Endodermal cell (in vitro differentiated cells): ENCODE measurements at places on chromosomes 5 and 9. TPM values are rescaled to one million over a fixed set of nuclear protein-coding genes. Genes with fewer than 3 reads are reported as not detected.

AFF4 gene
- 98.5 and 107 TPM in 2 replicates for total RNA-seq

SLC34A3 gene
- total RNA-seq, result 0.15 to 0.33 TPM (median 0.17 TPM) in 3 replicates

SPRY4 gene
- total RNA-seq, result 157 and 164 TPM in 2 replicates

MARCHF11 gene
- 18.6 and 19.9 TPM in 2 replicates for total RNA-seq

PRKACG gene
- not detected in 2 replicates for total RNA-seq

RNF183 gene
- 0.48 TPM in 1 of 2 replicates, not detected in the other for total RNA-seq

SPINK1 gene
- total RNA-seq, result not detected in 3 replicates

MUSK gene
- not detected in 3 replicates for total RNA-seq

RAI14 gene
- total RNA-seq, result 27.6 to 66.6 TPM (median 65.8 TPM) in 3 replicates

MCC gene
- 139 to 195 TPM (median 187 TPM) in 3 replicates for total RNA-seq

C5orf46 gene
- not detected in 2 replicates for total RNA-seq

EGFL7 gene
- 31.5 to 40.0 TPM (median 31.9 TPM) in 3 replicates for total RNA-seq

NEUROG1 gene
- total RNA-seq, result not detected in 2 replicates

PCDHA3 gene
- 0.92 to 1.3 TPM (median 1.2 TPM) in 3 replicates for total RNA-seq

CCDC69 gene
- 4.8 and 6.4 TPM in 2 replicates for total RNA-seq

ZFR gene
- total RNA-seq, result 53.1 to 62.4 TPM (median 59.1 TPM) in 3 replicates

QRFP gene
- not detected in 3 replicates for total RNA-seq

GABRA1 gene
- total RNA-seq, result 1.6 TPM in 1 of 3 replicates, not detected in the others

FGF1 gene
- 0.77 and 2.1 TPM in 2 replicates for total RNA-seq

DOLPP1 gene
- 15.8 to 34.6 TPM (median 30.1 TPM) in 3 replicates for total RNA-seq

SMC5 gene
- 28.5 and 30.0 TPM in 2 replicates for total RNA-seq

TEX10 gene
- total RNA-seq, result 33.1 to 49.5 TPM (median 44.7 TPM) in 3 replicates

FSD1L gene
- 14.3 to 25.4 TPM (median 14.6 TPM) in 3 replicates for total RNA-seq

SLC1A3 gene
- 1.7 and 2.6 TPM in 2 replicates for total RNA-seq

RICTOR gene
- 30.8 to 54.9 TPM (median 31.8 TPM) in 3 replicates for total RNA-seq

FAM163B gene
- total RNA-seq, result not detected in 3 replicates

CYLC2 gene
- total RNA-seq, result not detected in 3 replicates

LCN1 gene
- total RNA-seq, result not detected in 3 replicates
